ENCODE measurements at places on chromosomes 2 and 18.

DNA sequence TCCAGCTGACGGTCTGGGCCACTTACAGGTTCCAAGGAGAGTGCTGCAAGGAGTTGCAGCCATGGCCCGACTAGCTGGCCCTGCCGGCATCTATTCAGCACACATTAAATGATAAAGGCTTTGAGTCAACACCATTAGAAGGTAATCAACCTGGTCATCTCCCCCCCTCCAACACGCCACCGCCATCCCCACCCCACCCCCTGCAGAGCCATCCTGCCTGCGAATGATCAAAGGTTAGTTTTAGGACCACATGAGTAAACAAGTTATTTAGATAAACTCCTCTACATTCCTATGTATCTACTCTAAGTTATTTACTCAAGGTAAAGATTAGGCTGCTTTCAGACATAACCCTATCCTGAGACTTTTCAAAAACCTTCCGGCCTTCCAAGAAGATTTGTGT is 349.3 kb upstream of the SLC39A10 start:
- no peak for DNase-seq

GRCh38 chr18:50268022-50268747 is 1.9 kb upstream of the CFAP53 start:
- DNase-seq = no peak

- no peak for DNase-seq
These were observed 14.8 kb upstream of the NOTO start for GRCh38 chr2:73187549-73187948.

GRCh38 chr2:176128982-176129796 is at the start of gene HOXD8:
Gene HOXD8 (plus strand): TSS chr2:176129705. CDS start chr2:176130367, 662 bp downstream.
- peak; percentile 34 for DNase-seq

- DNase-seq = no peak
These were observed 9.0 kb upstream of the NRP2 start for GRCh38 chr2:205673312-205673711.

DNA sequence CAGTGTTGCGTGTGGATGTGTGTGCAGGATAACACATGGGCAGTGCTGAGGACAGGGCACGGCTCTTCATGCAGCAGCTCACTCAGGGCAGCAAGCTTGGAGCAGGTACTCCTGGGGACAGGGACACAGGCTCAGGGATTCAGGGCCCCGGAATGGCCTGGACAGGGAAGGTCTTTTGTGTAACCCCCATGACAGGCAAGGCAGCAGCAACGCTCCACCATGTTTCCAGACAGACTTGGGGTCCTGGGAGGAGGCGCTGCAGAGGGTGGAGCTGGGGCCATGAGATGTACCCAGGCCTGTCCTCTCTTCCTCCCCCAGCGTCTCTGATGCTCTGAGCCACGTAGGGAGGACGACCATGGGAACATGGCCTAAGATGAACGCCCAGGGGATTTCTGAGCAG is 58.3 kb downstream of the ADNP2 start:
- no peak for DNase-seq

DNA sequence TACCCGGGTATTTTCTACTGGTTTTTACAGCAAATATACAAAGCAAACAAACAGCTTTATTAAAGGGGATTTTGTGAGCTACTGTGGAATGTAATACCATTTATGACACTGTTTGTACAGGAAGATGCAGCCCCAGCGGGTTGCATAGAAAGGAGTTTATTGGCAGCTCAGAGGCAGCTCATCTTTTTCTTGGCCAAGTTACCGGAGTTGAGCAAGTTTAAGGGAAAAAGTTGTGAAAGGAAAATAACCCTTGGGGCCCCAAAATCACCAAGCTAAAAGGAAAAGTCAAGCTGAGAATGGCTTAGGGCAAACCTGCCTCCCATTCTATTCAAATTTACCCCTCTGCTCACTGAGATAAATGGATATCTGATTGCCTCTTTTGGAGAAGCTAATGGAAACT is 60.8 kb downstream of the MOB4 start:
- no peak for DNase-seq

- no peak for DNase-seq
These were observed 81.4 kb downstream of the DCDC2C start for GRCh38 chr2:3784731-3785130.

DNA sequence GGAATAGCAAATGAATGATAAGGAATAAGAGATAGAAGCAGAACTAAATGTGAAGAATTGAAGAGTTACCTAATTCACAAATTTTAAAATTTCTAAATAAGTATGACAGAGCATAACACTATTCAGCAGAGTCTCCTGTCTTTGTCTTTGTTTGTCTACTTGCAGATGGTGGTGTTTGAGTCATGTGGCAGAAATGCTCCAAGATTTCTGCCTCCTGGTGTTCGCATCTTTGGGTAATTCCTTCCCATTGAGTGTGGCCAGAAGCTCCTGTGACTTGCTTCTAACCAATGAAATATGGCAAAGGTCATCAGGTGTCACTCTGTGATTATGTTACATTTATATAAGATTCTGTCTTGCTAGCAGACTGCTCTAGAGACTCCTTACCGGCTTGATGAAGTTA is 45.6 kb upstream of the GALNT3 start:
- DNase-seq = no peak

DNA sequence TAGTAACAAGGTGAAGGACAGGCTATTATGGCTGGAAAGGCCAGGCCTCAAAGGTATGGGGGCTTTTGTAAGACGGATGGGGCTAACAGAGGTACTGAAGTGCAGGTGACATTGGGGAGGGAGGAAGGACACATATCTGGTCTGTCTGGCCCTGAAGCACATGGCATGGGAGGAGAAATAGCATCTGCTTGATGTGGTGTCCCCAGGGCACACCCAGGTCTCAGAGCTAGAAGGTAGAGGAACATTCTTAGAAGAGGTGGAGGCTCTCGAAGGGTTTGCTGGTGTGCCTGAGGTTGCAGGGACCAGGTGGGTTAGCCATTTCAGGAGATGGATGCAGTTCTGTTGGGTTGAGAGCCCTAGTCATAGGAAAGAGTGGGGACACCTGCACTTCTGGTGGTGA is 9.5 kb downstream of the RALB start:
- no peak for DNase-seq

- no peak for DNase-seq
These were observed 312.9 kb downstream of the GULP1 start for GRCh38 chr2:188604579-188604978.
